Skin of body (tissue), 3 donors: ENCODE measurements at places on chromosomes 4 and X.
A peak's percentile ranks its signal among the peaks of the same experiment; 100 is the strongest.

- DNase-seq, result no peak
These were observed 326.8 kb upstream of the CPEB2 start for GRCh38 chr4:14675279-14675985.

GRCh38 chr4:114334884-114335330, 263.7 kb upstream of the UGT8 start:
- DNase-seq, result peak; percentile 12

DNA sequence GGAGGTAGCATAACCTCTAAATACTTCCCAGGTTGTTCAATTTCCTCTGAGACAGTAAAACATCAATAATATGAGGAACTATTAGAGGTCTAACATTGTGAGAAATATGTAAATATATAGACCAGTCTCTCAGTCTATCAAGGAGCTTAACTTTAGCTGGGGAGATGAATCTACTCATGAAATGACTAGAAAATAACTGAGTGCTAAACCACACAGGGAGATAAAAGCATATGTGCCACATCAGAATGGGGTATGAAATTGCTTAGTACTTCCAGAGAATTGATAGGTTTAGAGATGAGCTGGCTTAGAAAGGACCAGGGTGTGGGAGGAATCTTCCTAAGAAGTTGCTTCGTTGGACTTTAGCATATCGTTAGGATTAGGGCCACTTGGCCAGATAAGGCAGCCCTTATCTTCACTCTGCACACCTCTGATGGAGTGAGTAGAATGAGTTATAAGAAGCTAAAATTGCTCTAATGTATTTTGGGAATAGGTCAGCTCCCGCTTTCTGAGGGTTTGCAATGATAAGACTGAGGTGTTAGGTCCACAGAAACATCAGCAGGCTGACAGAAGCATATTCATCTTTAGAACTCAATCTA, 299.2 kb downstream of the UNC5C start:
- no peak for DNase-seq

DNA sequence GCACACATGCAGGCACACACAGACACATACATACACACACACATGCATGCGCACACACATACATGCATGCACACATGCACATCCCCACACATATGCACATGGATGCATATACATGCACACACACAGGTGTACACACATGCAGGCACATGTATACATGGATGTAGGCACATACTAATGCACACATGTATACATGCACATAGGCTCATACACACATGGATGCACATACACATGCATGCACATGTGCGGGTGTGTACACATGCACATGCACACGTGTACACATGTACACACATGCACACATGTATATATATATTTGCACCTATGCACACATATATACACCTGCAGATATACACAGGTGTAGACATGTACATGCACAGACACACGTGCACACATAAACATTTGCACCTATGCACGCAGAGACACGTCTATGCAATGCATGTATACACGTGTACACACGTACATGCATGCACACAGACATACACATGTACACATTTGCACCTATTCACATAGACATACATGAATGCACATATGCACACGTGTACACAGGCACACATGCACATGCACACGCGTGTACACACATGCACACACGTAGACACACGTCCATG, 4.0 kb downstream of the PLCXD1 start:
- DNase-seq, result no peak

DNA sequence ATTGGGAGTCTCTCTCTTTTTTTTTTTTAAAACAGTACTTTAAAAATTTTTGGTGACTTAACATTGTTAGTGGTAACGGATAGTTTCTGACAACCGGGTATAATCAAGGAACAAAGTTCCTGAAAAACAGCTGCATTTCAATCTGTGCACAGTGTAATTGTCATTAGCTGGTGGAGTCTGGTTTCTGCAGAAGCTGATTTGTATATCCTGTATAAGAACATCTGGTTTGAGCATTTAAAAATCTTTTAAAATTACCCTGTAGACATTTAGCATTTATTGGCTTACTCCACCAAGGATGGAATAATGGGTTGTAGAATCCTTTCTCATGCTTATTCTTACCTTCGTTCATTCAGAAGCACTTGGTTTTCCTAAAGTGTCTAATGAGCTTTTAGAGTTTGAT, 11.2 kb downstream of the JADE1 start:
- DNase-seq, result no peak

GRCh38 chrX:49079489-49080428, at the start of gene WDR45:
TSS of gene WDR45 (minus strand) at chrX:49079887. CDS start at chrX:49078095, 1,792 bp downstream.
- DNase-seq, result peak; percentile 73
